Kidney (tissue), 22 donors: ENCODE measurements at places on chromosomes 3 and 15. TPM values are rescaled to one million over a fixed set of nuclear protein-coding genes. Genes with fewer than 3 reads are reported as not detected.

The SH3GL3 gene
- total RNA-seq = 0.47 TPM

The PLCB2 gene
- total RNA-seq = 37.2 TPM

The ISLR gene
- 30.2 TPM for total RNA-seq

The SLC12A1 gene
- total RNA-seq = 201 TPM

The PP2D1 gene
- total RNA-seq = not detected

The TNNC1 gene
- total RNA-seq = 2.2 TPM

The SETD2 gene
- 49.9 TPM for total RNA-seq

The RTP1 gene
- not detected for total RNA-seq

The RIOX2 gene
- 26.7 TPM for total RNA-seq

The P2RY12 gene
- 2.2 TPM for total RNA-seq

The HCN4 gene
- 0.50 TPM for total RNA-seq

The CPNE9 gene
- total RNA-seq = 0.16 TPM

The IQCF5 gene
- not detected for total RNA-seq

The IGSF10 gene
- total RNA-seq = 0.63 TPM

The LRRC2 gene
- total RNA-seq = 7.5 TPM

The NEIL1 gene
- 42.9 TPM for total RNA-seq

The FBXO40 gene
- total RNA-seq = not detected

The C3orf85 gene
- total RNA-seq = not detected

The CCR4 gene
- 2.3 TPM for total RNA-seq

The LRRC3B gene
- total RNA-seq = 0.19 TPM

The CCK gene
- total RNA-seq = not detected

The TRA2B gene
- 109 TPM for total RNA-seq

The FYCO1 gene
- 39.1 TPM for total RNA-seq

The USP8 gene
- 72.4 TPM for total RNA-seq

The SH2D7 gene
- not detected for total RNA-seq

The KBTBD13 gene
- total RNA-seq = 0.06 TPM

The ERICH6 gene
- 0.19 TPM for total RNA-seq

The CLDN1 gene
- total RNA-seq = 86.0 TPM

The CRABP1 gene
- not detected for total RNA-seq

The TMOD2 gene
- total RNA-seq = 9.3 TPM

The CCNB2 gene
- total RNA-seq = 0.94 TPM

The ZNF501 gene
- 4.2 TPM for total RNA-seq

The RBP2 gene
- not detected for total RNA-seq

The EPB42 gene
- total RNA-seq = not detected

The OR5AC2 gene
- total RNA-seq = not detected
